ENCODE measurements at places on chromosomes 5 and 9.

DNA sequence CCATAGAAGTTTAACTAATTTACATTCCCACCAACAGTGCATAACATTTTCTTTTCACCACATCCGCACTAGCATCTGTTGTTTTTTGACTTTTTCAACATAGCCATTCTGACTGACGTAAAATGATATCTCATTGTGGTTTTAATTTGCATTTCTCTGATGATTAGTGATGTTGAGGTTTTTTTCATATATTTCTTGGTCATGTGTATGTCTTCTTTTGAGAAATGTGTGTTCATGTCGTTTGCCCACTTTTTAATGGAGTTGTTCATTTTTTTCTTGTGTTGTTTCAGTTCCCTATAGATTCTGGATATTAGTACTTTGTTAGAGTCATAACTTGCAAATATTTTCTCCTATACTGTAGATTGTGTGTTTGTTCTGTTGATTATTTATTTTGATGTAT lies 163.4 kb downstream of the FER start:
- no peak for DNase-seq

- DNase-seq = no peak
Measured at GRCh38 chr5:165108809-165109208, 1603.4 kb downstream of the MAT2B start.

GRCh38 chr5:141941779-141942178 lies 16.2 kb downstream of the PCDH12 start:
- DNase-seq = no peak

DNA sequence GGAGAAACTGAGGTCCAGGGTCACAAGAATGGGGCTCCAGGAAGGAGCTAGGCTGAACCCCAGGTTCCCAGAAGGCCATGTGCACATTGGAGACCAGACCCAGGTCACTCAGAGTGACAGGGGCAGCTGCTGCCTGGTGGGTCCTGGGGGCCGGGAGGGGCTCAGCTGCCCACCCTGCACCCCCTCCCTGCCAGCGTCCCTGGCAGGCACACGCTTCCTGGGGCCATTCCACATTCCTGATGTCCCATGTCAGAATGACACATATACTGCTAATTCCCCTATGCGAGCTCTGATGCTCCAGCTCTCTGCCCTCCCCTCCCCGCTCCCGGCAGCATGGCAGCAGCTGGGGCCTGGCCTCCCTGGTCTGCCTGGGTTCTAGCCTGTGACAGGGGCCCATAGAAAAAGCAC lies 14.0 kb downstream of the FGFR4 start:
- DNase-seq = peak; percentile 70

DNA sequence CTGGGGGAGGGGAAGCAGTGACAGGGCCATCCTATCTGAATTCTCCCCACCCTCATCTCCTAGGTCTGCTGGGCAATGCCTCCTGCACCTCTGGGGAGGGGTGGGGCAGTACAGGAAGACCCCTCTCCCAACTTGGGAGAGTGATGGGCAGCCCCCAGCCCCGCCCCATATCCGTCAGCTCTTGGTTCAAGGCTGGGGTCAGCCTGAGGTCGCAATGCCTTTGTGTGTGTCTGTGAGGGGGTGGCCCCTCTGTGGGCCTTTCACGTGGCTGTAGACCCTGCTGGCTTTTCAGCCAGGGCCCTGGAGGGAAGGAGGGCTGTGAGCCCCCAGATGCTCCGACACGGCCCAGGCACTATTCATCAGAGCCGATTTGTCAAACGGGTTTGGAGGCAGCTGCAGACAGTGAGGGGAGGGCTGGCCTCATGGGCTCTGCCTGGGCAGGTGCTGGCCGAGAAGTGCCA lies 49.5 kb upstream of the RNU6ATAC start:
- no peak for DNase-seq

DNA sequence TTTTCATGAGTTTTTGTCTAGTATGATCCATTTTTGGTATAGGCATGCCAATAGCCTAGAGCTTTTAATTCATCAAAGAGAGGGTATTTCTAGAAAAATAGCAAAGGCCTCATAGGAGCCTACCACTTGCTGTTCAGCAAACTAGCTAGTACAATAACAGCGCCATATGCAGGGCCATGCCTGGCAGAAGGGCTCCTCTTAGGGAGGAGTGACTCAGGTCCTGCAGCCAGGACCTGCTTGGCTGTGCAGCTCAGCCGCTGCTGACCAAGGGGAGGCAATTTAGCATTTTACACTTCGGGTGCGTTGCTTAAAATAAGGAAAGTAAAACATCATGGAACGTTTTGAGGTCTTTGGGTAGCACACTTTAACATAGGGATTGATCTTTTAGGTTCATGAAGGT lies 100.6 kb downstream of the TRIO start:
- DNase-seq = no peak

Data from kidney tubule cell (primary cell).